B cell (primary cell): ENCODE measurements at places on chromosomes 6 and 20. TPM values are rescaled to one million over a fixed set of nuclear protein-coding genes. Genes with fewer than 3 reads are reported as not detected.

- no peaks in the 10 kb centered on the region for H3K36me3 ChIP-seq
- H3K4me1 ChIP-seq, result no peaks in the 10 kb centered on the region
These were observed 42.5 kb downstream of the HLA-G start for GRCh38 chr6:29870104-29870503.

GRCh38 chr20:17579369-17580039, 9.6 kb downstream of the DSTN start:
- DNase-seq, result no peak
- H3K4me3 ChIP-seq, result no peak overlapping the region
- H3K27me3 ChIP-seq, result no peaks in the 10 kb centered on the region
- no peaks in the 10 kb centered on the region for H3K4me1 ChIP-seq
- H3K36me3 ChIP-seq, result no peaks in the 10 kb centered on the region

- no peaks in the 10 kb centered on the region for H3K27me3 ChIP-seq
- no peak overlapping the region for H3K27ac ChIP-seq
- H3K4me3 ChIP-seq, result no peak overlapping the region
These were observed 181.9 kb downstream of the TMEM200A start for GRCh38 chr6:130547723-130548122.

DNA sequence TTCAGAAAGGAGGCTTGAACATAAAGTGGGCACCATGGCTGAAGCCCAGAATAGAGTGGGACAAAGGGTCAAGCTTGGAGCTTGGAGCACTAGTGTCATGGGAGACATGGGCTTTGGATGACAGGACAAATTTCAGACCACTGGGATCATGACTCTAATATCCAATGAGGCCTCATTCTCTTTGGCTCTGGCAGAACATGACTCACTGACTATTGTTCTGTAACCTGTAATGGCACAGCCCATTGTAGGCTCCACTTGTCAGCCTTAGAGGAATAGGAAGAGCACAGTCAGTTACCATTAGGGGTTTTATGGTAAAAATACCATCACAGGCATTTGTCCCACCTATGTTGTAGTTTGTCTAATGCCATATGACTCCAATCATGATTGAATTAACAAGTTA, 34.0 kb upstream of the MMS22L start:
- H3K27ac ChIP-seq, result no peak overlapping the region
- no peak for DNase-seq
- H3K27me3 ChIP-seq, result no peaks in the 10 kb centered on the region
- H3K4me1 ChIP-seq, result no peaks in the 10 kb centered on the region

GRCh38 chr6:2133716-2134310, 111.6 kb downstream of the GMDS start:
- H3K27ac ChIP-seq, result no peak overlapping the region
- H3K4me3 ChIP-seq, result no peak overlapping the region
- no peaks in the 10 kb centered on the region for H3K4me1 ChIP-seq
- H3K36me3 ChIP-seq, result no peaks in the 10 kb centered on the region

- no peaks in the 10 kb centered on the region for H3K27me3 ChIP-seq
- H3K36me3 ChIP-seq, result peaks cover 12% of the 10 kb centered on the region
- H3K27ac ChIP-seq, result peak overlapping the region; percentile 25
- H3K4me3 ChIP-seq, result no peak overlapping the region
These were observed 16.1 kb downstream of the E2F3 start for GRCh38 chr6:20417819-20418218.

DNA sequence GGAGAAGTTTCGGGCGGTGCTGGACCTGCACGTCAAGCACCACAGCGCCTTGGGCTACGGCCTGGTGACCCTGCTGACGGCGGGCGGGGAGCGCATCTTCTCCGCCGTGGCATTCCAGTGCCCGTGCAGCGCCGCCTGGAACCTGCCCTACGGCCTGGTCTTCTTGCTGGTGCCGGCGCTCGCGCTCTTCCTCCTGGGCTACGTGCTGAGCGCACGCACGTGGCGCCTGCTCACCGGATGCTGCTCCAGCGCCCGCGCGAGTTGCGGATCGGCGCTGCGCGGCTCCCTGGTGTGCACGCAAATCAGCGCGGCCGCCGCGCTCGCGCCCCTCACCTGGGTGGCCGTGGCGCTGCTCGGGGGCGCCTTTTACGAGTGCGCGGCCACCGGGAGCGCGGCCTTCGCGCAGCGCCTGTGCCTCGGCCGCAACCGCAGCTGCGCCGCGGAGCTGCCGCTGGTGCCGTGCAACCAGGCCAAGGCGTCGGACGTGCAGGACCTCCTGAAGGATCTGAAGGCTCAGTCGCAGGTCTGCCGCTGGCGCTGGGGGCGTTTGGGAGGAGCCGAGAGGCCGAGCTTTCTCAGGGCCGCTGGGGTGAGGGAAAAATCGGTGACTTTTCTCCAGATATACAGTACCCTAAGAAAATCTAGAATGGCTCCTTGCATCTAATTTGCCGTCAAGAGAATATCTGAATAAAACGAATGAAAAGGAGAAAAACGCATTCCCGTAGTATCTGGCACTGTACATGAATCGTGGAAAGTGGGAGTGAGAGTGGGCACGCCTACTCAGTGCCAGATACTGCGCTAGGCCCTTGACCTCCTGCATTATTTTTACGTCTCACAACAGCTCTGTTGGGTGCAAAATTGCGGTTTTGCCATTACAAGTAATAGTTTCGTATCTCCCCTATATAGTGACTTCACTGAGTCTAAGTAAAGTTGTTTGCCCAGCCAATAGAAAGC, 1.0 kb downstream of the CALHM6 start:
- H3K4me1 ChIP-seq, result peaks cover 49% of the 10 kb centered on the region
- peak overlapping the region; percentile 91 for H3K4me3 ChIP-seq
- peak overlapping the region; percentile 86 for H3K27ac ChIP-seq
- no peaks in the 10 kb centered on the region for H3K36me3 ChIP-seq
- peak; percentile 86 for DNase-seq

DNA sequence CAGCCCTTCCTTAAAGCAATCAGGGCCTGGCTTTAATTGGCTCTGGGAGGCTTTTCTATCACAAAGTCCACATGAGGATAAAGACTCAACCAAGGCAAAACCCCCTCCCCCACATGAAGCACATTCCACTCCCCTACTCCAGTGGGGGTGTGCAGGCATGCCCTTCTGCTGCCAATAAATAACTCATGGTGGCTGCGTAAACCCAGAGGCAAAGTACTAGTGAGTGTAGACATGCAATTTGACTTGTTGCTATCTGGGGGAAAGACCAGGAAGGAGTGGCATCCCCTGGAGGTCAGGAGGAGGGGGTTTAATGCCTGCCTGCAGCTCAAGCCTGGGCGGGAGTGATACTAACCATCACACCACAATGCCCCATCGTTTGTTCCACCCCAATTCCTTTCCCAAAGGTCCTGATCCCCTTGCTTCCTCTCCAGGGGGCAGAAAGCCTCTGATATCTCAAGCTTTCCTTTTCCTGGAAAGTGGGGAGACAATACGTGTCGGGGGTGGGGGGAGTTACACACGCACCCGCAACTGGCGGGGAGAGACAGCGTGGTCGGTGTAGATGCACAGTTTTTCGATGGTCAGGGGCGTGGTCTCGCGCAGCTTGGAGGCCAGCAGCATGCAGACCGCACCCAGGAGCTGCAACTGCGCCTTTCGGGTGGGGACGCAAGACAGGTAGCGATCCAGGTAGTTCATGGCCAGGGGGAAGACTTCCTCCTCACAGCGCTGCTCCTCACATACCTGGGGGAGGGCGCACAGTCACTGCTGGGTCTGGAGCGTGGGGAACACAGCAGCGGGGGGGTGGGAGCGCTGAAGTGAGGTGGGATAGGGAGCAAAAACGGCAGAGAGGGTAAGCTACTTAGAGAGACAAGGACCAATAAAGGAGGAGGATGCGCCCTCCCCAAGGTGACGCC, 1.5 kb downstream of the CCND3 start:
- peaks cover 65% of the 10 kb centered on the region for H3K4me1 ChIP-seq
- no peak overlapping the region for H3K27ac ChIP-seq
- H3K4me3 ChIP-seq, result peak overlapping the region; percentile 25
- DNase-seq, result no peak

DNA sequence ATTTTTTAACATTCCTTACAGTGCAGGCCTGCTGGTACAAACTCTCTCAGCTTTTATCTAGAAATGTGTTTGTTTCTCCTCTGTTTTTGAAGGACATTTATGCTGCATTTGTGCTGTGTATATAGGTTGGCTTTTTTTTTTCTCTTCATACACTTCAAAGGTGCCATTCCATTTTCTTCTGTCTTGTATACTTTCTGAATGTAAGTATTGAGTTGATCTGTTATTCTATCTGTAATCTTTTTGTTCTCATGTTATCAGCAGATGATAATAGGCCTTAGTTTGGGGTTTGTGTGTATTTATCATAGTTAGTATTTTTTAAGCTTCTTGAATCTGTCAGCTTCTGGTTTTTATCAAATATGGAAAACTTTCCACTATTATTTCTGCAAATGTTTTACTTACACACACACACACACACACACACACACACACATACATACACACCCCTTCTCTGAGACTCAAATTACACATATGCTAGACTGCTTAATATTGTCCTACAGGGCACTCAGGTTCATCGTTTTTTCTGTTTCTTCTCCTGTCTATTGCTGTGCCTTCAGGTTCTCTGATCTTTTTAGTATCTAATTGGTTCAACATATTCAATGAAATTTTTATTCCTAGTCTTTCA, 74.6 kb downstream of the RPP40 start:
- no peaks in the 10 kb centered on the region for H3K36me3 ChIP-seq
- H3K27me3 ChIP-seq, result no peaks in the 10 kb centered on the region
- H3K4me3 ChIP-seq, result no peak overlapping the region

DNA sequence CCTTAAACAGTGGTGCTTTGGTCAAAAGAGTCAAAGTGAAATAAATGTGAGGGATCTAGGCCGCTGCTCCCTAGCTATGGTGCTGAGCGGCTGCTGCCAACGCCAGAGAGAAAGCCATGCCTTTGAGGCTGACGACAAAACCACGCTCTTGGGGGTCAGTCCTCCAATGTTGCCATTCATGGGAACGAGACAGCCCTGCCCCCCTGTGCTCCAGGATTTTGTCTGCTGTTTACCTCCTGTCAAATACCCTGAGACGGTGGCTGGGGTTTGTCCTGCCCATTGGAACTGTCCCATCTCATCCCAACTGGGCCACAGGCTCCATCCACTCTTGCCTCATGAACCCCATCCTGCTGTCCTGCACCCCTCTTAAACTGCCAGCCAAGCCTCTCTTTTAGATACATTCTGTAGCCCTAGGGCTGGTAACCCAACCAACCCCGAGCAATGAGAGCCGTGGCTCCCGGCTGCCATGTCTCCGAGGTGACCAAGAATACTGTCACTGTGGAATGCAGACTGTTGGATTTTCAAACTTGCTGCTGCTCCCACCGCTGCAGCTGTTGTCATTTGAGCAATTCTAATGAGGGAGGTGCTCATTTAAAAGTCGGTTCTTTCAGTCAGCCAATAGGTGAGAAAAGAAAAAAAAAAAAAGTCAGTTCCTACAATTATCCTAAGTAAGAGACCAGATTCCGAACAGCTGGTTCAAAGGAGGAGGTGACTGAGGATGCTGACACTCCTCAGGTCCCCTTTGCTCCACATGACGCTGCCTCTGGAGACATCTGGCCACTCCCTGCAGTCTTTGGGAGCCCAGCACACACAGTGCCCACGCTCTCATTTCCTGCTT, 73.1 kb upstream of the QKI start:
- no peaks in the 10 kb centered on the region for H3K36me3 ChIP-seq
- H3K27me3 ChIP-seq, result peaks cover 4% of the 10 kb centered on the region
- H3K4me1 ChIP-seq, result no peaks in the 10 kb centered on the region
- no peak overlapping the region for H3K27ac ChIP-seq
- DNase-seq, result no peak
- H3K4me3 ChIP-seq, result no peak overlapping the region

- H3K4me3 ChIP-seq, result no peak overlapping the region
- H3K36me3 ChIP-seq, result no peaks in the 10 kb centered on the region
- H3K4me1 ChIP-seq, result peaks cover 10% of the 10 kb centered on the region
- no peak for DNase-seq
- no peak overlapping the region for H3K27ac ChIP-seq
- H3K27me3 ChIP-seq, result peaks cover 3% of the 10 kb centered on the region
These were observed 19.7 kb downstream of the ZBP1 start for GRCh38 chr20:57600320-57601210.

DNA sequence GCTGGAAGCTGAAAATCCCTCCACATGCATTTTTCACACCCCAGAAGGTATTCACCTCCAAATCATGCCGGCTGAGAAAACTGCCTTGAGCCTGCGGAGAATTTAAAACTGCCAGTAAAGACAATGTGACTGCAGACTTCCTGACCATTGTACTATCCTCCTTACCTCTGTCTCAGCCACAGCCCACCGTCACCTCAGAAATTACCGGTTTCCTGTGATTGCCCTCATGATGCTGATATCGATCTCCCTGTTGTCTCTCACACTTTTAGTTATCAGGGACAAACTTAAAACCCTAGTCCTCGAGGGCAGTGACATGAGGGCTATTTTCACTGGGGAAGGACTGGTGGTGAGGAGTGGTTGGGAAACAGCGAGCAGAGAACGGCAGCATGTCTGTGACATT, 30.2 kb upstream of the FOXQ1 start:
- no peaks in the 10 kb centered on the region for H3K27me3 ChIP-seq
- H3K4me3 ChIP-seq, result no peak overlapping the region
- H3K27ac ChIP-seq, result no peak overlapping the region
- H3K36me3 ChIP-seq, result no peaks in the 10 kb centered on the region
- DNase-seq, result no peak

DNA sequence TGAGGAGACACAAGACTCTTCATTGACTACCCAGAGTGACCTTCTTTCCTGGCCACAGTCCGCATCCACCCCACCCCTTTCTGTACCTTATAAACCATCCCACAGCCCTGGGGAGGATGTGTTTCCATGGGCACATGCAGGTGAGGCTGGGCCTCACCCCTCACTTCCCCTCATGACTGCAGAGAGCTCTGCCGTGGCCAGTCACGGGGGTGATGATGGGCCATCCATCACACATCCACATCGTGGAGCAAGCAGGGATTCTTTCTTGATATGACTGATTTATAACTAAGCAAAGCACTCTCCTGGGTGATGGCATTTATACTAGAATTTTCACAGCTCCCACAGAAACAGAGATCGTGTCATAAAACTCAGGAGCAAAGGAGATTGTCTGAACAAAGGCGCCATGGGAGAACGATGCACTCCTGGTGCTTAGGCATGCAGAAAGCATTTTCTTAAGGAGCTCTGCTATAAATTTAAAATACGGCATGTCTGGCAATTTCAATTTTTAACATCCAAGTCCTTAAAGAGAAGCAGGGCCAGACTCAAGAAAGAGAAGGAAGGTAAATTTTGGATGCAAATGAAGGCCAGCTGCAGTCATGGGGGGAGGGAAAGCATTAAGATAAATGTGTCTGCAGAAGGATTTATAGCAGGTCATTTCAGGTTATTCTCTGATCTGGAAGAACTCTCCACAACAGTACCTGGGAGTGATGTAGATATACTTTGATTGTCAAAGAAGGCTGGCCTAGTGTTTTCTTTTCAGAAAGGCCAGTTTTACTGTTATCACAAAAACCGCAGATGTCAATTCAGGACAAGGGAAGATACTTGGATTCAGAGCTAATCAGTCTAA, 777.0 kb downstream of the C6orf118 start:
- no peak for DNase-seq
- no peaks in the 10 kb centered on the region for H3K4me1 ChIP-seq
- no peaks in the 10 kb centered on the region for H3K36me3 ChIP-seq
- no peaks in the 10 kb centered on the region for H3K27me3 ChIP-seq
- no peak overlapping the region for H3K4me3 ChIP-seq
- H3K27ac ChIP-seq, result no peak overlapping the region

- no peaks in the 10 kb centered on the region for H3K4me1 ChIP-seq
- H3K4me3 ChIP-seq, result no peak overlapping the region
- no peaks in the 10 kb centered on the region for H3K36me3 ChIP-seq
- DNase-seq, result no peak
These were observed 27.5 kb downstream of the CAPN11 start for GRCh38 chr6:44185953-44186634.

Gene TAAR8
- not detected in 2 replicates for total RNA-seq

Gene HSPA12B
- not detected in 2 replicates for total RNA-seq

Gene HTR1E
- not detected in 2 replicates for total RNA-seq
